Activated CD4-positive, alpha-beta T cell treated with anti-CD3 and anti-CD28 coated beads, Interleukin-2, Interleukin-6, amounts not matched to agents 100 ng/mL and 50 ng/mL, durations not matched to agents 16 hours and 8 hours (primary cell): ENCODE measurements at places on chromosomes 4 and X.

DNA sequence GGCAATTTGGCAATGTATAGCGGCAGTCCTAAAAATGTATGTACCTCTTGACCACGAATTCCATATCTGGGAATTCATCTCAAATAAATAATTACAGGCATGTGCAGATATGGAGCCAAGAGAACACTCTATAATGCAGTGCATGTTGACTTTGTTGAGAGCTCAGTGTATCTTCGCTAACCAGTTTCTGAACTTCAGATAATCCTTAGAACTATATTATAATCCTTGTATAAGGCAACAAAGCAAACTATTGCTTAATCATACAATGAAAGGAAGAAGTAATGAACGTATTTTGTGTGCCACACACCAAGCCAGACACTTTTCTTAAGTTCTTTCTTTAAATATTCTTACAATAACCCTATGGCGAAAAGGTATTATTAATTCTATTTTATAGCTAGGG is 168.5 kb downstream of the SMIM20 start:
- DNase-seq, result no peak

DNA sequence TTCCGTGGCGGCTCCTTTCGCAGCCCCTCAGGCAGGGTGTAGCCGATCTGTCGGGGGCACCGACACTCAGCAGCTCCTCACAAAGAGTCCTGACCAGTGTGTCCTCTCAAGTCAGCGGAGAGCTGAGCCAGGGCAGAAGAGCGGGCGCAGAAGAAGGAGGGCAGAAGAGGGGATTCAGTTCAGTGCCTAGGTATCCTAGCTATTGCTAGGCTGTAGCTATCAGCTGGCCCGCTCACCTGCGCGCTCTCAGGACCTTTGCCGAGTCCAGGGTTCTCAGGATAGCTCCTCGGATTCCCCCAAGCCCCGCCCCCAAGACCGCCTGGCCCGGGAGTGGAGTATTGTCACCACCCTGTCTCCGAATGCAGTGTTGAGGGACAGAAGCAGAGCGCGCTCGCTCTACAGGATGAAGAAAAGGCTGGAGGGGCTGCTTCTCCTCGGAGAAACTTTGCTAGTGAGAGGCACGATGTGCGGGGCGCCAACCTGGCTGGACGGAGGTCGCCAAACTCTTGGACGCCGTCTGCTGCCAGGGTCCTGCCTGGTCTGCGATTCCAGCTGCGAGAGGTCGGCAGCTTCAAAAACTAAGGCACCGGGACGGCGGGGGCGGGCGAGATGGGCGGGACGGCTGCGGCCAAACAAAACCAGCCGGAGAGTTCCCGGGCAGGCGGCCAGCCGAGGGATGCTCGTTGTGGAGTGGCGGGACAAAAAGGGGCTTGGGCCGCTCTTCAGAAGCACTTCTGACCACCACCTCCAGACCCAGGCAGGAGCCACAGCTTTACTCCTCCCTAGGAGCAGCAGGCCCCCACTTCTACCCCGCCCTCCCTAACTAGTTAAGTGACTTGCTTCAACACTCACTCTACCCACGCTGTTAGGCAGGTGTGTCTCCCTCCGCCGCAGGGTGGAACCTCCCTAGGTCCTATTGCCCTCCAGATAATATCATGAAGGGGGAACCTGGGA is at the start of gene XKRX:
Gene XKRX, minus strand, starts transcription at position 258 of the 954 bp plus-strand sequence. CDS start 613 bp downstream, outside the sequence.
- DNase-seq, result peak; percentile 41

- no peak for DNase-seq
Measured at GRCh38 chr4:36872679-36873078, 371.9 kb upstream of the NWD2 start.

DNA sequence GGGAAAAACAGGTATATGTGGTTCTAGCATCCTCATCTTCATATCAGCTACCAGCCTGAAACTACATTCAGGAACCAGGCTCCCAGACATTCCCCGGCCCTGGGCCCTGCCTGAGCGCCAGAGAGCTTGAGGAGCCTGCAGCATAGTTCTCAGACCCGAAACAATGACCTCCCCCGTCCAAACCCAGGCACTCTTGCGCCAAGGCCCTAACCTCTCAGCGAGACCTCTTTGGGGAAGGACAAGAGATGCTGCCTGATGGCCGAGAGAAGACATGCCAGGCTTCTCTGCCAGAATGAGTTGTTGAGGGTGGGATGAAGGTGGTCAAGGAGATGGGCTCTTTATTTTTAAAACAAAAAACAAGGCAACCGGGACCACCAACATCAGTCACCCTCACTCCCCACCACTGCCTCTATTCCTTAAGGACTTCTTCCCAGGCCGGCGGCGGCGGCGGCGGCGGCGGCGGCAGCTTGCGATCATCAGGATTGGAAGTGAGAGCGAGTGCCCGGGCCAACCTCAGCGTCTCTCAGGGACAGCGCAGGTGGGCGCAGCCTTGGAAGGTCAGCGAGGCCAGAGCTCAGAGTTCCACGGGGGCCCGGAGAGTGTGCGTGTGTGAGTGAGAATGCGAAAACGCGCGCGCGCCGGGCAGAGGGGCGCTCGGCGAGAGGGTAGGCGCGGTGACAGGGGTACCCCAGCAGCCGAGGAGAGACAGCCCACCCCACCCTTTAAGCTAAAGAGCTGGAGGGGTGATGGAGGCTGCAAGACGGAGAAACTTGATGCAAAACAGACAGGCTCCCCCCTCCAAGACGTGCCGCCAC is 601 bp downstream of the INPP4B start:
- peak; percentile 10 for DNase-seq
